Adrenal gland (tissue), 19 donors: ENCODE measurements at places on chromosomes 2 and 18.

- DNase-seq = no peak
Observed at GRCh38 chr2:22450831-22451230, 934.1 kb upstream of the KLHL29 start.

- DNase-seq = no peak
Observed at GRCh38 chr18:25595274-25596060, 243.5 kb upstream of the ZNF521 start.

- DNase-seq = no peak
Observed at GRCh38 chr2:193103064-193103463, 908.3 kb upstream of the TMEFF2 start.

GRCh38 chr2:167759531-167759930 lies 487.9 kb downstream of the STK39 start:
- no peak for DNase-seq
